ENCODE measurements at places on chromosomes 16 and 17.

DNA sequence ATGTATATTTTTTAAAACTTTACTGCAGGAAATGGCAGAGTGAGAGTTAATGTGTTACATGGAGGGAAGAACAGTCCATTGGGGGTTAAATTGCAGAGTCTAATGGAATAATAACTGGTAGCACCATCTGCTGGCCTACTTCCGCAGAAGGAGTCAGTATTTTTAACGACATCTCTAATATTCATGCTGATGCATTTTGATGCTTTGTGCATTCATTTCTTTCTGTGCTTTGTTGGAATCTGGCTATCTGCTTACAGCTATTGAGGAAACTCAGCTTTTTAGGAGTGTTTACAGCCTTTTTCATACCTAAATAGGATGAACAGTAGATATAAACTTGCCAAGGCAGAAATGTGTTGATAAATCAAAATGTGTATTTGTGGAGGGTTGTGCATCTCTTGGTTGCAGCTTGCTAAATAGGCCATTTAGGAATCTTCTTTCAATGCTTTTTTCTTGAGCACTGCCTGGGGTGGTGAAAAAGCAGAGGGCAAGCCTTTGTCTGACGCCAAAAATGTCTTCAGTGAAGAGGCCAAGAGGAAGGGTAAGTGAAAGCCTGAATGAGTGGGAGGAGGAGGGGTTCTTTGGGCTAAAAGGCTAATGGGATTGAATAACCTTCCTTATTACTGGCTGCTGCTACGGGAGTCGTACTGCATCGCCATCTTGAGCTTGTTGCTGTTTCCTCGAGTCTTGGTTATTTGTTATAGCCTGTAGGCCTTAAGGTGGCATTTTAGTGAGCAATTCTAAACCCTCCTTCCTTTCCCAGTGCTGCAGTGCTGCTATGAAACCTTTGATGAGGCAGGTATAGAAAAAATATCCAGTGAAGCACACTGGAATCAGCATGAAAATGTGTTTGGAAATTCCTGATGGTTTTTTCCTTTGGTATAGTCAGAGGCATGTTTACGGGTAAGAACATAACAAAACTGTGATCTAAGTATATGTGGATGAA, 153.3 kb downstream of the CHD9 start:
- DNase-seq = peak; percentile 79

DNA sequence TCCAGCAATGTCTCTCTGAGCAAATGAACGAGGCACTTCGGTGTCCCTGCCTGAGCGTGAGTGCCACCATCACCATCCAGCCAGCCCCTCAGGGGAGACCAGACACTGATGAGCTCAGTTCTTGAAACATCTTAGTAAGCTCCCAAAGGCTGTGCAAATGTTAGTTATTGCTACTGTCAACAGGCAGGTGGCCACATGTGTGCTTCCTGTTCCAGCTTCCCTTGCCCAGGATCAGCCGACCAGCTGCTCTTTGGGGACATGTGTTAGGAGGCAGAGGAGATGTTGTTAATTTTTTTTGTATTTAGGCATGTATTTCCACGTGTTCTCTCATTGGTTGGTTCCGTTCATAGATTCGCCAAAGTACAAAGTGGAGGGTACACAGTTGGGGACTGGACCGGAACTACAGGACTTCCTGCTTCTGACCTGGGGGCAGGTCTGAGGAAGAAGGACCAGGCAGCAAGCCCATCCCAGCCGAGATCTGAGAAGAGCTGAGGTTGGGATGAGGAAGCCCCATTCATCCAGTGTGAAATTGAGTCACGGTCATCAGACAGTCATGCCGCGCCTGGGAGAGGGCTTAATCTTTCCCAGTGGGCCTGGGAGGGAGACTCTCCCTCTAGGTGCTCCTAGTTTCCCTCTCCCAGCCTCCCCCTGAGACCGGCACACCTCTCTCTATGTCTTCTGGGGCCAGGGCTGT, 3.8 kb downstream of the TTYH2 start:
- no peak for DNase-seq

- peak; percentile 90 for DNase-seq
Measured at GRCh38 chr17:72602517-72603419, 481.9 kb downstream of the SOX9 start.

DNA sequence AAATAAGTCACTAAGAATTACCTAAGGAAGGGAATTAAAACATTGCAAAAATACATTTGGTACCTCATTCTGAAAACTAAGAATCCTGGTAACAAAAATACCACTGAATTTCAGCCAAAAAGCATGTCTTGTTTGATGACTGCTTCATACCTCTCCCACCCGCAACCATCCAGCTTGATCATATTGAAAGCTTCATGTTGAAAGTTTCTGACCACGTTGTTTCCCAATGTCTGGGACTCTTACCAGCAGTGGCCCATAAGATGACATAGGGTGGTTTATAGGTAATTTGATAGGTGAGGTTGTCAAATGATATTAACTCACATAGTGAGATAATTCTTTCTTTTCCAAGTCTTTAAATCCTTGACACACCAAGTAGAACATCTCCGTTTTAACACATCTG, 139.3 kb downstream of the CDH11 start:
- no peak for DNase-seq

- no peak for DNase-seq
Measured at GRCh38 chr17:70859829-70860228, 690.5 kb downstream of the KCNJ2 start.

GRCh38 chr17:67243284-67243683, 1.7 kb downstream of the HELZ start:
- no peak for DNase-seq

DNA sequence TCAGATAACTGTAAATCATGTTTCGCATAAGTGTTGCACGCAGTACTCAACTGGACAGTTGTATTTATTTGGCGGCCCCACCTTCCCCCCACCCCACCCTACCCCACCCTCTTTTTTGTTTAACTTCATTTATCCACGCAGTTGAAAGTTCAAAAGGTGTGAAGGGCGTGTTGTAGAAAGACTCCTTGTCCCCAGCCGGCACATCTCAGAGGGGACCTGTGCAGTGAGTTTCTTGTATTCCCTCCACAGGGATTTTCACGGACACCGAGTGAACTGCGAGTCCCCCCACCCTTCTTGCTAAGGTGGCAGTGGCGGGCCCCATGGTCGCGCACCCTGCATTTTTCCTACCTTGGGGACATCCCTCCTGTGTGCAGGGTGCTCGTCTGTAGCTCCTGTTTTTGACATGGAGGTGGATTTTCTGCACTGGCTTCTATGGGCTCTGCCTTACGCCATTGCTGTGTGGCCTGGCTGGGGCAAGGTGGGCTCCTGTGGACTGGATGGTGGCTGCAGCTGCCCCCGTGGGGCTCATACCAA, 36.2 kb downstream of the ADCY7 start:
- DNase-seq = no peak

DNA sequence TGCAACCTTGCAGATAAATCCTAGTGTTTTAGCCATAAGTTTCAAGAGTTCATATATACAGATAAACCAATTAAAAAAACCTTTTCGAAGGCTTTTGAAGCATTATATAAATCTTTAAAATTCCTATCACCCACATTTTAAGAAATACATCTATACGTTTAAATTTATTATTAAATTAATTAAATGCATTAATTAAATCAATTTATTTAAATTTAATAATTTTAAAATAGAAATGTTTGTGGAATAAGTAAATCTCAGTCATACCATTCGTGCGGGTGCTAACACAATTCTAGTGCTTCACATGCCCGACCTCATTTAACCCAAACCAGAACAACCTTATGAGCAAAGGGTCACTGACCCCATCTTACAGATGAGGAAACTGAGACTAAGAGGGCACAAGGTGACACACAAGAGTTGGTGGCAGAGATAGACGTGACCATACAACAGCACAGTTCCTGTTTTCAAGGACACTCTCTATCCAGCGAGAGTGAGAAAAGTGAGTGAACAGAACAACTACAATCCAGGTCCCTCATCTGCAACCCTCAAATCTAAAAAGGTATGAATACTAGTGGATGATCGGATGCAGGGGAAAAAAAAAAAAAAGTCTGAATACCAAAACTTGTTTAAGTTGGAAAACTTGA, 1.4 kb downstream of the NSMCE1 start:
- no peak for DNase-seq

DNA sequence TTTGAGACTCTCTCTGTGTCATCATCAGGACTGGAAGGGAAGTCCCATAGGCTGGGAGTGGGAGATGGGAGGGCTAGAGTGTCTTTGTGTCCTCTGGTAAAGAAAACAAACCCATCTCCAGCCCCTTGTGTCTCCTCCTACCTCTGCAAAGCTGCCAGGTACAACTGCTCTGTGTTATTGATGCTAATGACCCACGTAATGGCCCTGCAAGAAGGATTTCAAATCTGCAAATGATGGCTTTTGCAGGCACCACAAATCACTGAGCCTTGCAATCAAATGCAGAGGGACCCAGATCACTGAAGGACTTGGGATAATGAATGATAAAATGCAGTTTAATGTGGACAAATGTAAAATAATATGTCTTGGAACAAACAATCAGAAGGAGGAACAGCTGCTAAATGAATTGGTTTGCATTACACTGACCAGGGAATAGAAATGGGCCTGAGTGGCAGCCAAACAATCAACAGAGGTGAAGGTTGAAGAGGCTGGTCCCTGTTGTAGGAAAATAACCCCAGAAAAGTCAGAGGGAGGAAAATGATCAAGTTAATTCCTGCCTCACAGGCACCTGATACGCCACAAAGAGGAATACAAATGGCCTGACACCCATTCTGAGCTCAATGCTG, 425.1 kb downstream of the UTP18 start:
- no peak for DNase-seq

DNA sequence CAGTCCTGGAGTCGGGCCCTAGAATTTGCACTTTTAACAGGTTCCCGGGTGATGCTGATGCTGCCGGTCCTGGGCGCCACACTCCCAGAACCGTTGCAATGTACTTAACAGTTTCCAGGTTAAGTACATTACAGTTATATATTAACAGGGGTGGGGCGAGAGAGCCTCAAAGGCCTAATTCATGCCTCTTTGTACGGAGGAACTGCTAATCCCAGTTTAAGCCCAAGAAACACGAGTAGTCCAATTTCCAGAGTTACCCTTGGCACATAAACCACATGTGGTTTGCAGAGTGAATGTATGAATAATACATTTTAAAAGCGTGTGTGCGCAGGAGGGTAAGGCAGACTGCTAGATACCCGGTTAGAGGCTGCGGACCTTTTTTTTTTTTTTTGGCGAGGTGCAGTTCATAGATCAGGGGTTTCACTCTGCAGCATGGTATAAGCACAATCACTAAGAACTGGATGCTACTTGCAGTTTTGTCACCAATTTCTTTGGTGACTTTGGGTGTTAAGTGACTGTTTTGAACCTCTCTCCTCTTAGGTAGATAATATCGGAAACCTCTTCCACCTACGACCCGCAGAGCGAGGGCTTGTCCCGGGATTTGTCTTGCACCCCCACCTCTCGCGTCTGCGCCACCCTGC, 713 bp downstream of the COX11 start:
- DNase-seq = peak; percentile 8

DNA sequence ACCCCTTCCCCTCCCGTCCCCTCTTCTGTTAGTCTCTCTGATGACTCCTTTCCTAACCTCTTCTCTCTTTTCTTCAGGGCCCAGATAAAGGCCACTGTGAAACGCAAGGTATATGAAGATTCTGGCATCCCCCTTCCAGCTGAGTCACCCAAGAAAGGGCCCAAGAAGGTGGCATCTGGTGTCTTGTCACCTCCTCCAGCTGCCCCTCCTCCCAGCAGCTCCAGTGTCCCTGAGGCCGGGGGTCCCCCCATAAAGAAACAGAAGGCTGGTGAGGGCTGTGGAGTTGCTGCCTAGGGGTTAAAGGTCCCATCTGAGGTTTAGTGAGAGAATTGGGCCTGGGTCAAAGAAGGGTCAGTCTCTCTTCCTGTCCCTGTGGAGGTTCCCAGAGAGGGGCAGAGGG, 4.0 kb downstream of the RNASEK start:
- DNase-seq = no peak

GRCh38 chr16:77435272-77435820, 512 bp upstream of the ADAMTS18 start:
- DNase-seq = no peak

GRCh38 chr16:51710905-51711563, 560.0 kb upstream of the SALL1 start:
- no peak for DNase-seq

DNA sequence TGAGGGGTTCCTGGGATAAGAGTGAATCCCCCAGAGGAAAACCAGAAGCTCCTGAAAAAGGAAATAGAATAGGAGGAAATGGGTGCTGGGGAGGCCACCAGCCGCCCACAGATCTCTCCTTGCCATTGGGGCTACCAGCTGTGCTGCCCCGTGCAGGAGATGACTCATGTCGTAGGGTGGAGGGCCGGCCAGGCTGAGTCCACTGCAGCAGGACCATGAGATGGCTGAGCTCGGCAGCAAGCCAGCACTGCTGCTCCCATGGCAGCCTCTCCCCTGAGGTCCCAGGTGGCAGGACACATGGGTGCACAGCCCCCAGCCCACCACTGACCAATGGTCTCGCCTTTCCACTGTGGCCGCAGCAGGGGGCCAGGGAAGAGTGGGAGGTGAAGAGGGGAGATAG, 95.5 kb downstream of the GNAO1 start:
- DNase-seq = no peak

- DNase-seq = no peak
Measured at GRCh38 chr16:90020838-90021382, 1.7 kb upstream of the DBNDD1 start.

DNA sequence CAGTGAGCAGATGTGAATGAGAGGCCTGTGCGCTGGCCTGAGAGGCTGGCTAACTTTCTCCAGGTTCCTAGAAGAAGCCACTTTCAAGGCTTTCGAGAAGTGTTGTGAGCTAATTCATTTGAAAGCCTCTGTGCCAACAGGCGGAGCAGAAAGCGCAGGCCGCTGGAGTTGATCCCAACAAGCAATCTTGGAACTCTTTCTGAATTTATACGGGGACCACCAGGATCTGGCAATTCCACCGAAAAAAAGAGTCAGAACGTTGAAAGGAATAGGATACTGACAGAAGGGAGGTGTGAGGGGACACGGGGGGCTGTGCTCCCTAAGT, 71.3 kb upstream of the METRNL start:
- DNase-seq = no peak

- DNase-seq = no peak
Measured at GRCh38 chr17:34822007-34822739, 139.1 kb downstream of the CCT6B start.

DNA sequence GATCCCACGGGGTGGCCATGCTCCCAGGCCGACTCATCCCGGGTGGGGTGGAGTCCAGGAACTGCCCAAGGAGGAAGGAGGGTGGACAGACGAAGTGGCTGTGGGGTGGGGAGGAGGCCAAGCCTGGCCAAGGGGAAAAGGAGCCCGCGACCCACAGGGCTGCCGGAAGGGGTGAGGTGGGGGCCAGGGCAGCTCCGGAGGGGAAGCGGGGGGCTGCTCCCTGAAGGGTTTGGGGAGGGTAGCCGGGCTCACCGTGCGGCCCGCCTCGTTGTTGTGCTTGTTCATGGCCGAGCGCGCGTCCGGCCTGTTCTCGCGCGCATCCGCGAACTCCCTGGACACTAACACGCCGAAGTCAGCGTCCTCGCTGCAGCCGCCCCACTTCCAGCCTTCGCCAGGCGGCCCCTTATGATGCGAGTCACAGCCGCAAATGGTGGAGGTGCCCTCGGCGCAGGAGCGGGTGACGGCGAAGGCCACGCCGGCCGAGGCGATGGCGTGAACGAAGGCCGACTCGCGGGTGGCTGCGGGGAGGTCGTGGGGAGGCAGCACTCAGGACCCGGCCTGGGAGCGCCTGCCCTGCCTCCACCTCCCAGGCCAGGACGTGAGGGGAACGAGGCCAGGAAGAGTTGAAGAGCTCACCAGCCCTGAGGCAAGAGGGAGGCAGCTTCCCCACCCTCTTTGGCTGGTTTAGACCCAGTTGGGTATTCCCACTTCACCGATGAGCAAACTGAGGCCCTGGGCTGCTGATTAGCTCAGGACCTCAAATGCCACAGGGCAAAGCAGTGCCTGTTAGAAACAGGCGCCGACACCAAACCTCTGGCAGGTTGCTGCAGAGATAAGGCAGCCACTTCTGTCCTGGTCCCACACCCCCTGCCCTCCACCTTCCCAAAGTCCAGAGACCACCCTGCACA, 48.7 kb downstream of the WNT3 start:
- no peak for DNase-seq

Data from RCC 7860 (cell line).